ENCODE measurements at places on chromosomes 7 and 10.

DNA sequence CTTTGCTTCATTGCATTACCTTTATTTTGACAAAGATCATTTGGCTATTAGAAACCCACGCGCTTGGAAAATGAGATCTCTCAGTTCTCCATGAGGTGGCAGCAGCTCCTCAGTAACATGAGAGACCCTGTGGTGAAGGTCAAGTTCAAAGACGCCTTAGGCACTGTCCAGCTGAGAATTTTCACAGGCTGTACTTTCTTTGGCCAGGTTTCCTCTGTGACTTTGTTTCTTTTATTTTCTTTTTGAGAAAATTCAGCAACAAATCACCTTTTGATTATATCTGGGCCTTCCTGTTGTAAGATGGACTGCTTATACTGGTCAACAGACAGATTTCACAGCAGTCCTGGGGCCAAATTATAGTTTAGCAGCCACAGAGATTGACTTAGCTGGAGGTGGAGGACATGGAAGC lies 54.5 kb downstream of the RAB18 start:
- peak; percentile 50 for DNase-seq

DNA sequence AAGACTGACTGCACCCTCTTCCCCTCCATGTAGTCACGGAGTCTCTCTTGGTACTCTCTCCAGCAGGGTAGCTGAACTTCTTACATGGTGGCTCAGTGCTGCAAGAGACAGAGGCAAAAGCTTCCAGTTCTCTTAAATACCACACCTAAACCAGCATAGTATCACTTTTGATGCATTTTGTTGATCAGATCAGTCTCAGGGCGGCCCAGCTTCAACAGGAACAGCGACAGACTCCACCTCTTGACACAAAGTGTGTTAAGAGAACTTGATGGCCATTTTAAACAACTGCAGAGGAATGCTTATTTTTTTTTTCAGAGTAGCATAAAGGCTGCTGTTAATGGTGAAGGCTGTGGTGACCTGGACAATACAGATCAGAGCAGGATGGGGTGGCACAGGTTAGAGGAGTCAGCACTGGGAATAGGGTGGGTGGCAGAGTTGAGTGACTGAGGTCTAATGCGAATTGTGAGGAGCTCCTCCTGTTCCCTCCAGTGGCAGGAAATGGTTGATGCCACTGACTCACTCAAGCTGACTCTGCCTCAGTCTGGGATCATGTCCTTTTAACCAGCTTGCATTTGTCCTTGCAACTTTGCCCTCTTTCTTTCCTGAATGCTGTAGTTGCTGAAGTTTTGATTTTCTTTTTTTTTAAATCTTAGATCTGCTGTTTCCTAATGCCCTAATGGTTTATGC lies 17.3 kb downstream of the MGAM start:
- no peak for DNase-seq

GRCh38 chr10:128642502-128642901 lies 516.3 kb upstream of the MKI67 start:
- DNase-seq, result no peak

DNA sequence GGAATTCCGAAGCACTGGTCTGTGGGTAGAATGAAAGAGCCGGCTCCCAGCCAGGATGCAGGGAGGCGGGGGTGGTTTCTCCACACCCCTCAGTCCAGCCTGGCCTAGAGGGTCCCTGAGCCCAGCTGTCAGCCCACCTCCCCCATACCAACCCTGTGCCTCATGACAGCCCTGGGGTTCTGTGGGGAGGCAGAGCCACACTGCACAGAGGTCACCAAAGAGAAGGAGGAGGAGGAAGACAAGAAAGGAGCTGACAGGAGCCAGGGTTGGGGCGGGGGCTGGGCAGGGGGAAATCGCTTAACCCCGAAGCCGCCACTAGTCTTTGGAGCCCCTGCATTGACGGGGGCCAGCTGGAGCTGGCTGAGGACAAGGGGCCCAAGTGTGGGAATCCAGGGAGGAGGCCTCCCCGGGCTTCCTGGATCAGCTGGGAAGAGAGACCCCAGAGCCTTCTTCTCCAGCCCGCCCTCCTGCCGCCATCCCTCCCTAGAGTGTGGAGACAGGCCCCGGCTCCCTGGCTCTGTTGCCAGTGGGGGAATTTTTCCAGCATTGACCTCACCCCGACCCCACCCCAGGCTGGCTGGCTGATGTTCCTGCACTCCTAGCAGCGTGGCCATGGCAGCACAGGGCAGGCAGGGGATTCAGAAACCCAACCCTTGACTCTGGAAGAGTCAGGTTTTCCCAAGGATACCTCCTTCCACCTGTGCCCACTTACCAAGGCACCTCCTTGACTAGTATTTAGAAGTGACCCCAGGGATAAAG lies 32.5 kb downstream of the KAZALD1 start:
- no peak for DNase-seq

DNA sequence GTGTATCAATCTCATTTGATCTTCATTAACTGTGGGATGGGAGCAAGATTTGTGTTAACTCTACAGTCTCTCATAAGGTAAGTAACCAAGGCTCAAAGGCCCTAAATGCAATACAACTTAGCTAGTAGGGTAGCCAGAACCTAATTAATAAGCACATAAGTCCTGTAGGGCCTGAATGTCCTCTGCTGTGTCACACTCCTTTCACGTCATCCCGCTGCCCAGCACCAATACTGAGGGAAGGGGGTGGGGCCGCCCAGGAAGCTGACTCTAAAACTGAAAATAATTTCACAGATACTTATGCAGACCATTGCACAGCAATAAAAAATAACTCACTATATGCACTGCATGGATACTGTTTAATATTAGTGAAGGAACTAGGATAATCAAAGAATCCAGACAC lies 13.7 kb downstream of the CCDC6 start:
- no peak for DNase-seq

DNA sequence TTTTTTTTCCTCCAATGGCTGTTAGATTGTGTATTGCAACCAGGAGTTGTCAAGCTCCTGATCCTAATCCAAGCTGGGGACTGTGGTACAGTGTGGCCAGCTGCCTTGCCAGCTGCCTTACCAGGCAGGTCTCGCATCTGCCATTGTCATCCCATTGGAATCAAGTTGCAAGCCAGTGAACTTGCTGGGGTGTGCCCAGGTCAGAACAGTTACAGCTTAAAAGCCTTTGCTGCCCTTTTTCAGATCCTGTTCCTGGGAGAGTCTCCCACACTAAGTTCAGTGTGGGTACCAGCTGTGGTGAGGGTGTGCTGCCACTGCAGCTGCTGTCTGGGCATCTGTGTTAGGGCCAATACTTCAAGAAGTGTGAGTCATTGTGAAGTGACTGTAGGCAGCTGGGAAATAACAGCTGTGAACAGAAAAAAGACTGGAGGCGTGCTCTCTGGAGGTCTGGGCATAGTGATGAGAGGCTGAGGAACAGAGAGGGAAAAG lies 72.8 kb downstream of the CCNY start:
- peak; percentile 16 for DNase-seq

- no peak for DNase-seq
Observed at GRCh38 chr10:117694190-117694589, 151.6 kb downstream of the EMX2 start.

DNA sequence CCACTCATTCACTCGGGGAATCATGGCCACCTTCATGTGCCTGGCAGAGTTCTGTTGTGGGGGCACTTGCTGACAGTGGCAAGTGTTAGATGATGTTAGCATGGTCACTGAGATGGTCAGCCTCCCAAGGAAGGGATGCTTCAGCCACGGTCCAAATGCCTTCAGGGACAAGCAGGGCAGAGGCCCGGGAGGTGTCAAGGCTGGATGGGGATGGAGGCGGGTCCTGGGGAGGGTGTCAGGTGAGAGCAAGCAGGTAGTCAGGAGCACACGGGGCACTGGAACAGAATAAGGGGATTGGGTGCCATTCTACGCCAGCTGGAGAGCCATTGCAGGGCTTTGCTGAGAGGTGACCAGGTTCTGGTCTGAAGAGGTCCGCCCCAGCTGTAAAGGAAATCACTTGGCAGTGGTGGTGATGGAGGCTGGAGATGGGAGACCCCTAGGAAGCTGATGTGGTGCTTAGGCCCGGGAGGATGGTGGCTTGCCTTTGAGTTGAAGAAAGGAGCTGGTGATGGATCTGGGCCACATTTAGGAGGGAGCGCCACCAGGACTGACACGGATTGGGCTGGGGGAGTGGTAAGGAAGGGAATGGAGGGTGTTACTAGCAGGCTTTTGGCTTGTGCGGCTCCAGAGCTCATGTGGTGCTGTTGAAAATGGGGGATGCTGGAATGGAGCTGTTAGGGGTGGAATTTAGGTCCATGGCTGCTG lies 24.1 kb downstream of the AGAP3 start:
- no peak for DNase-seq

DNA sequence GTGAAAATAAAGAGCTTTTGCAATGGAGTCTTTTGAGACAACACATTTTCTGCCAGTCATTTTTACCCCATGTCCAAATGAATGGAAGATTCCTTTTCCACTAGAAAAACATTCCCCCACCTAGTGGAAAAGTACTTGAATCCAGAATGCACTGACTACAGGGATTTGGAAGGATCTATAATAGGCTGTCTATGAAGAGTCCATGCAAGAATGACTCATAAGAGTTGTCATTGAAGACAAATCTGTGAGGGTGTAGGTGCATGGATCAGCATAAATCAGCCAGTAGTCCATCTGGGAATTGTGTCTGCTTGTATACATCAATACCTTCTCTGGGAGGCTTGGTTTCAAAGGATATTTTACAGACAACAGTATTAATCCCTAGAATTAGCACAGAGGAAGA lies 32.5 kb upstream of the TRUB1 start:
- no peak for DNase-seq

DNA sequence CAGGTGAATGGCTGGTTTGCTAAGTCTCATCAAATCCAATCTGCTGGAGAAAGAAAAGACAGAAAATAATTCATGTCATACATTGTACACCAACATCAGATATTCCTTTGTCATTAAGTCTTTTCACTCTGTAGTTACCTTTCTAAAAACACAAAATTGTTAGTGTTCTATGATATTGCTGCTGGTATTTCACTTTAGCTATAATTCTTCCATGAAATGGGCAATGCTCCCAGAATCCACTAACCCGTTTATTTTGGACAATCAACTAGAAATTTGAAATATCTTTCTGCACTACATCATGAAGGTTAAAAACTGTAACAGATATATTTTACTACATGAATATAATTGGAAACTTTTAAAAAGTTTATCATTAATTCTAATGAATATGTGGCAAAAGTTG lies 181.3 kb downstream of the C7orf25 start:
- no peak for DNase-seq

- no peak for DNase-seq
Observed at GRCh38 chr10:92173996-92174395, 116.9 kb downstream of the CPEB3 start.

GRCh38 chr10:30974773-30975415 lies 56.8 kb downstream of the ZNF438 start:
- DNase-seq, result no peak

- no peak for DNase-seq
Observed at GRCh38 chr10:119713744-119714483, 11.9 kb upstream of the INPP5F start.

GRCh38 chr7:84949067-84949466 lies 237.8 kb downstream of the SEMA3D start:
- no peak for DNase-seq

GRCh38 chr7:138205614-138206150 lies 129.4 kb downstream of the AKR1D1 start:
- DNase-seq, result no peak

- DNase-seq, result no peak
Observed at GRCh38 chr7:85509476-85509875, 322.6 kb upstream of the SEMA3D start.

GRCh38 chr10:81909453-81909852 lies 34.5 kb downstream of the NRG3 start:
- DNase-seq, result no peak

- no peak for DNase-seq
Observed at GRCh38 chr7:107469929-107470328, at the start of gene GPR22. Gene GPR22, plus strand, starts transcription at chr7:107470057. Its CDS starts 4,004 bp downstream, at chr7:107474061.

GRCh38 chr10:230758-231157 lies 95.5 kb downstream of the ZMYND11 start:
- no peak for DNase-seq

GRCh38 chr7:118938845-118939244 lies 714.3 kb downstream of the ANKRD7 start:
- no peak for DNase-seq

GRCh38 chr7:39434012-39434411 lies 132.2 kb upstream of the YAE1 start:
- DNase-seq, result no peak

- no peak for DNase-seq
Observed at GRCh38 chr7:77667459-77668086, 28.7 kb upstream of the RSBN1L start.

DNA sequence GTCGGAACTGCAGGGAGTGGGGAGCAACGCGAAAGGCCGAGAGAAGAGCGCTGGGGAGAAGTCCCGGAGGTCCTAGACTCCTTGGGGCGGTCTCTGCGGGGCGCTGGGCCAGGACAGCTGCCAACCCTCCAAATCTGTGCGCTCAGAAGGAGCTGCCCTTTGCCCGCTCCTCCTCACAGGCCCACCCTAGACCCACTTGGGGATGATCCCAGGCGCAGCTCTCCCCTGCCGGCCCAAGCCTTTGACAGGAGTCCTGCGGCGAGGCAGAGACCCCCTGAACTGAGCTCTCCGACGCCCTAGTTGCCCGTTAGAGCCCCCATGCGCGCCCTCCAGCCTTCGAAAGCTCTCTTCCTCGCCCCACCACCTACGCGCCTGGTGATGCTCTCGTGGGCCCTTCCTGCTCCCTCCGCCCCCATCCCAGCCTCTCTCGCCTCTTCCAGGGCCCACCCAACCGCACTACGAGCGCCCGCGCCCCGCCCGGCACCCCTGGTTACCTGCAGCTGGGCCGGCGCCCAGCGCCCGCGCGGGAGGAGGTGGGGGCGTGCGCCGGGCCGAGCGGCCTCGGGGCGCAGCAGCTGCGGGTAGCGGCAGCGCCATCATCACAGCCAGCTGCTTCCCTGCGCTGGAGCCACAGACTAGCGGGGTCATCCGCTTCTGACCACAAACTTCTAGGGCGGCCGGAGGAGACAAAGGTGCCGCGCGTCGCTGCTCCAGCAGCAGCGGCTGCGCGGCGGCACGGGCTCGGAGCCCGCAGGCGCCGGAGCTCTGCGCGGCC lies 353.4 kb downstream of the DNAJB6 start:
- DNase-seq, result no peak

DNA sequence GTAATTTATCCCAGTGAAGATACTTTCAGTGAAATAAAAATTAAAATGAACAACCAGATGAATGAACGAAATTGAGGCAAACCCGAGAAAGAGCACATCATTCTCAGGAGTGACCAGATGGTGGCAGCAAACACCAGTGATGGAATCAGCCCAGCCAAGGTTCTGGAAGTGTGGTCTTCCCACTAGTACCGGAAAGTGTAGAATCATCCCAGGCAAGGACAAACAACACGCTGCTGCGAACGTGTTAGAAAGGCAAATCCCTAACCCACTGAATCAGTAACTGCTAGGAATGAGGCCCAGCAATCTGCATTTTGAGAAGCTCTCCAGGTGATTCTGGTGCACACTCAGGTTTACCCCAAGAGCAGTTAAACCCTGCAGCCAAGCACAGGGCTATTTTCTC lies 15.5 kb upstream of the SLC18A3 start:
- DNase-seq, result peak; percentile 24
